ENCODE measurements at places on chromosomes 2 and 18.

DNA sequence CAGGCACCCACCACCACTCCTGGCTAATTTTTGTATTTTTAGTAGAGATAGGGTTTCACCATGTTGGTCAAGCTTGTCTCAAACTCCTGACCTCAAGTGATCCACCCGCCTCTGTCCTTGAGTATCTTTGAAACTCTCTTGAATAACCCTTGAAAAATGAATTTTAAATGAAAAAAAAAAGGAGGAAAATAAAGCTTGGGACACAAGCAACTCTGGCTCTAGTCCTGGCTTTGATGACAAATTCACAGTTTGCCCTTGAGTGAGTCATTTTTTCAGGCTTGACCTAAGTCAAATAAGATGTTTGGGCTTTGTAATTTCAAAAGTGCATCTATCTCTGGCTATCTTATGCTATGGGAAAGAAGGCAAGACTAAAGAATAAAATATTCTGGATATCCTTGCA, 79.0 kb upstream of the TRIB2 start:
- peak; percentile 19 for DNase-seq

DNA sequence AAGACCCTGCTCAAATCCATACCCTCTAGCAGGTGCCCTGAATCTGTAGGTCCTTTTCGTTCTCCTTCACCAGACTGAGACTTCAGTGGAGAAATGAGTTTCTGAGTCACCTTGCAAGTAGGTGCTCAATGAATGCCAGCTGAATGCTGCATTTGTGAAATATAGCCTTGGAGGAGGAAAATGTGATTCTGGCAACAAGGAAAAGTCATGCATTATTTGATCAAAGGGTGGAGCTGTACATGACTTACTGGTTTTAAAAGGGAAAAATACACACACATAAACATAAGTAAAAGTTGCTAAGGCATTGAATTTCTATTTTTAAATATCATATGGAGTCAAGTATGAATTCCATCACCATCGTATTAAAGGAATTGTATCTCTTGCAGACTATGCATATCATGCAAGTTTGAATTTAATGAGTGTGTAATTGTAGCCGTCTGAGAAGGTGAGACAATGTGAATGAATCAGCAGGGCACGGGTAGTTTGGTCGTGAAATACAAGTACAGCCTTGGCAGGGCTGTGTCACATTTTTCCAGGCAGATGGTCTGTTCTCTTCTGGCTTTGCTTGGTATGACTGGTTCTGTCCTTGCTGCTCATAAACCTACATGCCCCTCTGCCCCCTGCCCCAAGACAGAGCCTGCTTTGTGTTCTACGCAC, 160.8 kb downstream of the COL6A3 start:
- no peak for DNase-seq

DNA sequence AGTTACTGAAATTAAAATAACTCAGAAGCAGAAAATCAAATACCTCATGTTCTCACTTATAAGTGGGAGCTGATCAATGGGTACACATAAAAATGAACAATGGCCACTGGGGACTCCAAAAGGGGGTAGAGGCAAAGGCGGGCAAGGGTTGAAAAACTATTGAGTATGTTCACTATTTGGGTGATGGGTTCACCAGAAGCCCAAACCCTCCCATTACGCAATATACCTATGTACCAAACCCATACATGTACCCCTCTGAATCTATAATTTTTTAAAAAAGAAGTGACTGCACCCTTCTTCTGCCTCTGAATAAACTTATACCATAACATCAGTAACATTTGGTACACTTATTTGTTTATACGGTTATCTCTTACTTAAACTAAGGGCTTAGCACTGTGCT, 119.4 kb downstream of the ZRANB3 start:
- DNase-seq: no peak

- DNase-seq: no peak
Observed at GRCh38 chr2:74142340-74142739, 5.4 kb downstream of the BOLA3 start.

DNA sequence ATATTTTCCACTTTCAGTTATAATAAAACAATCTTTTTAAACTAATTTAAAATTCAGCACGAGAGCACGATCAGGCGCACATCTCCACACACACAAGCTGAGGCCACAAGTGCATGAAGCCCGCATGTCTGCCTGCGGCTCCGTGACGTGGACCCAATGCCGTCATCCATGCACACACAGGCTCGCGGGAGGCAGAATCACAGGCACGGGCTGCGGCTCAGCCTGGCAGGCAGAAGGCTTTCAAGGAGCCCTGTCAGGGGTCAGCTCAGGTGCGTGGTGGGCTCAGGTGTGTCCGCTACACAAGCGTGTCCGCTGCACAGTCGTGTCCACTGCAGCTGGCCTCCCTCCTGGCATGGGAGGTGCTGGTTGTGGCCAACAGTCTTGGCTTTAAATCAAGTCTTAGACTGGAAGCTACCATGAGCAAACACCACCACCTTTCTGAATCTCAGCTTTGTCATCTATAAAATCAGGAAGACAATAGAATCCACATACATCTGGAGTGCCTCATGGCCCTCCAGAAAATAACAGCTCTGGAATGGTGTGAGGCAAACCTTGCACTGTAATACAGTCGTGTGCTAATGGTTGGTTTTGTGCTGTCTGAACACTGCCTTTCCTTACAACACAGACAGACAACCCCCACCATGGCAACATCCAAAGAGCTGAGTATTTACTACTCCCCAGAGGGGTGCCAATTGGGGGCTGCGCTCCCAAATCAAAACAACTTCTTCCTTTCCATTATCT, 210.1 kb downstream of the NDUFA10 start:
- DNase-seq: no peak

DNA sequence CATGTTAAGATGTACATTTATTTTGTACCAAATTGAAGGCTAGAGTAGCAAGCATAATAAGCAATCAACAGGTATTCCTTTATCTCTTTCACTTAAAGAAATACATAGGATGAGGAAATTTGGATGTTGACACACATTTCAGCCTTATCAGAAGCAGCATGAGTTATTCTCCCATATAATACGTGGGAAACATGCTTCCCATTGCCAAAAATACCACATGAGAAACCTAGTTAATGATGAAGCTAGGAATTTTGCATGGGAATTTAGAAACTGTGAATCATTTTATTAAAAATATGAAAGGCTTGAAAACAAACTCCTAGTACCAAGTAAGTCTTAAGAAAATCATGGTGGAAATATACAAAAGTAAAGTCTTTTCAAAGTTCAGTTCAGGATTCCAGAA, 751.8 kb downstream of the TSN start:
- DNase-seq: peak; percentile 16

DNA sequence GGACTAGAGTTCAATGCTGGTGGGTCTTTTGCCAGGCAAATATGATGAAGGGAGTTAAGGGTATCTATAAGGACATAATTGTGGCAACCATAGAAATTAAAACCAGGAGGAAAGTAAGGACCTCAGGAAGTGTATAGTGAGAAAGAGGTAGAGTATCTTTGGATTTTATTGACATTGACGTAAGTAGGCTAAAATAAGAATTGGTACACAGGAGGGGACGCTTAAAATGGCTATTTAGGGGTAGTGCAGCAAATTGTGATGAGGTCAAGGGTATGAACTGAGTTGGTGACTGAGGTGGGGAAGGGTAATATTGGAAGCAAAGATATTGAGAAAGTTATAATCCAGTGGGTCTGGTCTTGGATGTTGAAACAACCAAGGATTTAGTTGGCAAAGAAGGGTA, 42.7 kb downstream of the MARCHF7 start:
- DNase-seq: no peak

DNA sequence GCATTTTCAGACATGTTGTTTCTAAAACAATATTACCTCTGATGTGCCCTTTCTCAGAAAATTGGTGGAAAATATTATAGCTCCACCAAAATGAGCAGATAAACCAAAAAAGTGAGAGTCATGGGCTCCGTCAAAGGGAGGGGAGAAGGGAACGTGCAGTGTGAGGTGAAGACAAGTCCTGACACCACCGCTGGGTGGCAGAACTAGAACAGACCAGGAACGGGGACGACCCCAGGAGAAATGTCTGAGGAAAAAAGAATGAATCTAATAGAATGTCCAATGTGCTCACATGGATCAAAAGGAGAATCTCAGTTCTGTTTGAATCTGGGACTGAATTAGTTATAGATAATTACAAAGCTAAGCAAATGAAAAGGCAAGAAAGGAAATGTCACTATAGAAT, 22.6 kb upstream of the BCL2 start:
- DNase-seq: peak; percentile 56

DNA sequence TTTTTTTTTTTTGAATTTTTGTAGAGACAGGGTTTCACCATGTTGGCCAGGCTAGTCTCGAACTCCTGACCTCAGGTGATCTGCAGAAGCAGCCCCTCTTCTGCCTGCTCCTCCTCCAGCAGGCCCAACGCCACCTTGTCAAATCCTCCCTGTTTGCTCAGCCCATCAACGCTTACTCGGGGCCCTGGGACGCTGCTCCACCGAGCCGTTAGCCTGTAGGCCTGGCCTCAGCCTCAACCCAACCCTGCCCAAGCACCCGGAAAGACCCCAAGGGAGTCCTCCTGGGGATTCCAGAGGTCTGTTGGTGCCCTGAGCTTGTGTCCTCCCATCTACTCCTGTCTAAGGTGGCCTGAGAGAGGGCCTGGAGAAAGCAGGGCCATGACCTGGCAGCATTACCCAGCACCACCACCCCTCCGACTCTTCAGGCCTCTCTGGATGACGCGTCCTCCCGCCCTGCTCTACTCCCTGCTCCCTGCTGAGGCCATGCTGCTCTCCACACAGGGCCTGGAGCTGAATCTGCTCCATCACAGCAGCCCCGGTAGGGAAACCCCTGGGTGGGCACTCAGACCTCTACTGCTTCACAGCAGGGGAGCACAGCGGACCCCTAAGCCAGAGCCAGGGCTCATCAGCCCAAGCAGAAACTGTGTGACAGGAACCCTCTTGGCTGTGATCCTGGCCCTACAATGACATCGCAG, 3.2 kb downstream of the STK25 start:
- no peak for DNase-seq

- no peak for DNase-seq
Observed at GRCh38 chr2:189116087-189116486, 63.5 kb downstream of the COL5A2 start.

DNA sequence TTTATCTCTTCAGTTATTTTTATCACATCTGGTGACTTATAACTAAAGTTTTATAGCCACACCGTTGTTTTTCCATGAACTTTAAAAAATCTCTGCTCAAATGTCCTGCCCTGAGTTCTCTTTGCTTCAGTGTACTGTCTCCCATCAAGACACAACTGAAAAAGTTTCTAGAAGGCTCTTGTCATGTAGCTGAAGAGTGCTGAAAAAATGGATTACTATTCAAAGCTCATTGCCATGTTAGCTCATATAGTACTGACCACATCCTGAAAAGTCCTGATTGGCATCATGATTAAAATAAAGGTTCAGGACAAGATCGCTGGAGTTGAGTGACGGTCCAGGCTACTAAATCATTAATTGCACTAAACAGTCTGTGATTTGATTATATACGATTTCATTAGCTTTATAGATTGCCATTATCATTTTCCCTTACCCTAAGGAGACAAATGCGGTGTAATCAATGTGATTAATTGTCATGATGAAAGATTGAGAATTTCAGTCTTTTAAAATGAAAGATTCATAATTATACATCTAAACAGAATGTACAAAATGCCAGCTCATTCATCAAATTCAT, 62.2 kb downstream of the MFSD6 start:
- no peak for DNase-seq

Data from fibroblast of pulmonary artery (primary cell).